ENCODE measurements at places on chromosomes 1 and 21.

GRCh38 chr1:171935664-171936063 lies 94.4 kb downstream of the DNM3 start:
- no peak for DNase-seq

DNA sequence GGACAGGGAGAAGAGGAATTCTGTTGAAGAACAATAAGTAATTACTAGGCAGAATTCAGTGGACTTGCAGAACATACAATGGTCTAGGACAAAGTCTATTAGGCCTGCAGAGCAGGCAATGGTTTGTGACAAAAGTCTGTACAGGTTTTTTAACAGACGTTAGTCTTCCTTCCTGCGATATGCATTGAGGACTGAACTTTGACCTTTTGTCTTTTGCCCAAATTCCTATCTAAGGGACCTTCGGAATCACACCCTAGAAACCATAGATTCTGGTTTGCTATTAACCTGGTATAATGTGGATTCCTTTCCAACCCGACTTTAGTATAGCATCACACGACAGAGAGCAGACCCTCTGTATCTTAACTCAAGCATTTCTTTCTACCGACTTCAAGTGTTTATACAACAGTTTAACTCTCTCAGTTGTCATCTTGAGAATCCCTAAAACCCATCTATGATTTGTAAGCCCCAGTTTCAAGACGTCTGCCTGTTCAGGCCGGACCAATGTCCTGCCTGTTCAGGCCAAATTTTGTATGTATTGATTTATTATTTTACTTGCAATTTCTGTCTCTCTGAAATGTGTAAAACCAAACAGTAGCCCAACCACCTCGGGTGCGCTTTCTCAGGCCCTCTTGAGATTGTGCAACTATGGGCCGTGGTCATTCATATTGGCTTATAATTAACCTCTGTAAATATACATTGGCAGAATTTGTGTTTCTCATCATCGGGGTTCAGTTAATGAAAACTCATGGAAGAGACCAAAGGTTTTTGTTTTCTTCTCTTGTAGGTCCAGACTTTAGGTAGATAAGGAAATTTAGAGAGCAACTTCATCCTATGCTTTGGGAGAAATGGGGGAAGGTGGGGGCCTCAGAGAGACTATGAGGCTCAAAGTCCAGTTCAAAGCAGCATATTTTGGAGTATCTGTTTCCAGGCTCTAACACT lies 76.9 kb upstream of the TNFSF18 start:
- no peak for DNase-seq

DNA sequence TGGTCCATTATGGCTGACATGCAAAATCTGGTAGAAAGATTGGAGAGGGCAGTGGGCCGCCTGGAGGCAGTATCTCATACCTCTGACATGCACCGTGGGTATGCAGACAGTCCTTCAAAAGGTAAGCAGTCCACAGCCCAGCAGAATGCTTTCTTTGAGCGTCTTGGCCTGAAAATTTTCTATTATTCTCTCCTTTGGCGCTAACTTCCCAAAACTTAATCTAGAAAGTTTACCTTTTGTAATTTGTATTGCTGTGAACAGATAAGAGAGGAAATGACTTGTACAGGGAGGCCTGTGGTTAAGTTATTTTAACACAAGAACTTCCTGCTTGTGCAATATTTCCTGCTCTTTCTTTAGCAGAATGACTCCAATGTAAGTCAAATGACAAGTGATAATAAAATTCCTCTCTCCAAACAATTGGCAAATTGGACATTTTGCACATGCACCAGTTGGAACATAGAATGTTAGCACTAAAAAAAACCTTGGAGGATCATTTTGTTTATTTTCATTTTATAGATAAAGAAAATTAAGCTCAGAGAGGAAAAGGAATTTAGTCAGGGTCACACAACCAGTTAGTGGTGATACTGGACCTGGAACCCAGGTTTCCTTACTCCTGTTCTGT lies 18.9 kb downstream of the CAP1 start:
- DNase-seq = no peak

- DNase-seq = no peak
These were observed 2.2 kb upstream of the USP24 start for GRCh38 chr1:55217226-55217986.

DNA sequence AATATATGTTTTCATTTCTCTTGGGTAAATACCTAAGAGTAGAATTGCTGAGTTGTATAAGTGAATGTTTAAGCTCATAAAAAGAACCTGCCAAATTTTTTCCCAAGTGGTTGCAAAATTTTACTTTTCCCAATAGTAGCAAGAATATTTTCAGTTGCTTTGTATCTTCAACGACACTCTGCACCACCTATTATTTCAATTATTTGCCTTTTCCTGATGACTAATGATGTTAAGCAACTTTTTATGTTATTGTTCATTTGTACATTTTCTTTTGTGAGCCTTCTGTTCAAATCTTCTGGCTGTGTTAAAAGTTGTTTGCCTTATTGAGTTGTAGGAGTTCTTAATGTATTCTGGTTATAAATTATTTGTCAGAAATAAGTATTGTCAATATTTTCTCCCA lies 299.1 kb upstream of the NRIP1 start:
- DNase-seq = no peak

- no peak for DNase-seq
These were observed 7.0 kb upstream of the CCT8 start for GRCh38 chr21:29080454-29080941.

- no peak for DNase-seq
These were observed 33.4 kb downstream of the SDC3 start for GRCh38 chr1:30875197-30875596.

DNA sequence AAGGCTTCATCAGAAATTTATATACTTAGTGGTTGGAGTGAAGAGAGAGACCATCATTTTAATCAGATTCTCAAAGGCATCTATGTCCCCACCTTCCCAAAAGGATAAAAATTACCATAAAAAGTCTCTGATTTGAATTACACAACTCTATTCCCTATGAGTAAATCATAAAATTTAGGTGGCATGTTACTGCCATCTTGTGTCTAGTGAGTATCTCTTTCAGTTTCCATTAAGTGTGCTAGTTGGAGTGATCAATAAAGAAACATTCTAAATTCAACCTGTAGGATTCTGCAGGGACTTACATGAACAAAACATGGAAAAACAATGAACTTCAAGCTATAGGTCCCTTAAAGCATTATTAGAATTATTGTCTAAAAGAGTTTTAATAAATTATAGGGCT lies 655.4 kb downstream of the LTN1 start:
- DNase-seq = peak; percentile 41

DNA sequence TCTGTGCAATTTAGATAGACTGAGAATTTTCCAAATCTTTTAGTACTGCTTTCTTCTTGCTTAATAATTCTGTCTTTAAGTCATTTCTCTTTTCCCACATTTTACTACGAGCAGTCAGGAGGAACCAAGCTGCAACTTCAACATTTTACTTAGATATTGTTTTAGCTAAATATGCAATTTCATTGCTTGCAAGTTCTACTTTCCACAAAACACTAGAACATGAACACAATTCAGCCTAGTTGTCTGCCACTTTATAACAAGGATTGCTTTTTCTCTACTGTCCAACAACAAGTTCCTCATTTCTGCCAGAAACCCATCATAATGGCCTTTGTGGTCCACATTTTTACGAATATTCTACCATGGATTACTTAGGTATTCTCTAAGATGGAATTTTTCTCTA lies 36.6 kb downstream of the SORT1 start:
- no peak for DNase-seq

DNA sequence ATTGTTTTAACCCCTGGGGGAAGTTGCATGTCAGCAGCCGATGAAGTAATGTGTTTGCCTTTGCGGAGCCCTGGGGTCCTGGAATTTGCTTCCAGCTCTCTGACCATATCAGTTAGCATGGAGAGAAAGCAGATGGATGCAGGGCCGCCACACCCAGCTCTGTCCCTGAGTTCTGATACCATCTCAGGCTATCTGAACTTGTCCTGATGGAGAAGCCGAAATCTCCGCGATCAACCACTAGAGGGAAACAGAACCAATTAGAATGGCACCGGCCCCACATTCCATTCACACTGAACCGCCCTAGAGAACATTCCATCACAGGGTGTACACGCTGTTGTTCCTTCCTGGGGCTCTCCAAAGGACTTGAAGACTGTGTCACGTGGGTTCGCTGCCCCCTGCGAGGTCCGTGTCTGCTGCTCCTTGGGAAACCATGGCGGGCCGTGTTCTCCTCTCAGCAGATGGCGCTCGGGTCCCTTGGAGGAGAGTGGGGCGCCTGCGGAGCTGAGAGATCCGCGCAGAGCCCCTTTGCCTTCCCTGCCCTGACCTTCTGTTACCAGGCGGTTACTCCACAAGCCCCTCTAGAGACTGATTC lies 75.4 kb downstream of the ABCA4 start:
- DNase-seq = peak; percentile 86

GRCh38 chr1:17776426-17776825 lies 21.3 kb downstream of the ACTL8 start:
- no peak for DNase-seq

DNA sequence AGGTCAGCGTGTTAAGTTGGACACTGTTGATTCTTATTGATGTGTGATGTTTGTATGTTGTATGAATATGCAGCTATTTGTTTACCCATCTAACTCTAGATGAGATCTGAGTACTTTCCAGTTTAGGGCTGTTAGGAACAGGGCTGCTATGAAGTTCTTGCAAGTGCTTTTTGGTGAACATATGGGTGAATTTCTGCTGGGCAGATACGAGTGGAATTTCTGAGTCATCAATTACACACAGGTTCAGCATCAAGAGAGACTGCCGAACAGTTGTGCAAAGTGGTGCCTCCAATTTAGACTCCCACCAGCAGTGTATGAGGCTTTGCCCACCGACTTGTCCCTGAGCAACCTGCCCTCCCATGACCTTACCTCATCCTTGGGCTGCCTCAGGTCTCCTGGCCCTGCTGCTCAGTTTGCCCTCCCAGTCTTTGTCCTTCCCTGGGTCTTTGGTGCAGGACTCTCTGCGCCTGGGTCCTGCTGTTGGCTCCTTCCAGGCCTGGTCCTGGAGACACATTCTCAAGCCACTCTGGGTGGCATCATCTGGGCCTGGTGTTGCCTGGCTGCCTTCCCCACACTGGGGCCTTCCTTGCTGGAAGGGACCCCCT lies 343.6 kb downstream of the PTPRU start:
- DNase-seq = peak; percentile 73

GRCh38 chr1:45979778-45980176 lies 152.7 kb downstream of the PIK3R3 start:
- no peak for DNase-seq

GRCh38 chr1:181949500-181949899 lies 112.0 kb downstream of the ZNF648 start:
- DNase-seq = no peak

DNA sequence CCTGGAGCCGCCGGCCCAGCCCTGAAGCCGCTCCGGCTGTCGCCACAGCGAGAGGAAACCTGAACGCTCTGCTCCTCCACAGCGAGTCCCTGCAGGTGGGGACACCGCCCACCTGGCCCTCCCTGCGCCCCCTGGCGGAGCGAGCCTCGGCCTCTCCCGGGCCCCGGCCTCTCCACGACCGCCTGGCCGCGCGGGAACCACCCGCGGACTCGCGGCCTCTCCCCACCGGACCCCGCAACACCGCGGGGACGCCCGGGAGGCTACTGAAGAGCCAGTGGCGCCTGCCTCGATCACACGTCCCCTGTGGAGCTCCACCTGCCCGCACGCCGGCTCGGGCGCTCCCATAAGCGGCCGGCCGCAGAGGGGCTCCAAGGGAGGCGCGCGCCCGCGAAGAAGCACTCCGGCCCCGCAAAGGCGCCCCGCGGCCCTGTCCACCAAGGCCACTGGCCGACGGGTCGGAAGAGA lies 109.6 kb downstream of the KCNN3 start:
- DNase-seq = no peak

GRCh38 chr21:40351006-40351405 lies 483.8 kb downstream of the PCP4 start:
- no peak for DNase-seq

GRCh38 chr1:183328371-183328770 lies 89.8 kb downstream of the NMNAT2 start:
- DNase-seq = no peak

GRCh38 chr1:164609089-164609488 lies 50.1 kb downstream of the PBX1 start:
- DNase-seq = no peak

- DNase-seq = peak; percentile 59
These were observed 10.7 kb downstream of the OPTC start for GRCh38 chr1:203504400-203505250.

DNA sequence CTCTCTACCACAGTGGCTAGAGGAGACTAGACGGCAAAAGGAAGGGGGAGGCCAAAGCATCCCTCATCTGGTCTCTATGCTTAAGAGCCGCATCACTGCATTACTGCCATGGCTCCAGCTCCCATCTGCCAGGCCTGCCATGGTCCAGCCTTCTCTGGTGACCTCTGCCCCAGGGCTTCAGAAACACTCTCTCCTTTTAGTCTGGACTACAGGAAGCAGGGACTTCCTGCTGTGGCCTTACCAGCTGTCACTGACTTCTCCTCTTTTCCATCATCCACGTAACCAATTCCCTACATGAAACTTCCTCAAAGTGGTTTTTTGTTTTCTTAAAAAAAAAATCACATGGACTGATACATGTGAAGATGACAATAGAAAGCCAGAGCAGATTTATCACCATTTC lies 323.1 kb upstream of the NFIA start:
- DNase-seq = no peak

GRCh38 chr1:54283635-54284385 lies 83.8 kb downstream of the MRPL37 start:
- DNase-seq = no peak

DNA sequence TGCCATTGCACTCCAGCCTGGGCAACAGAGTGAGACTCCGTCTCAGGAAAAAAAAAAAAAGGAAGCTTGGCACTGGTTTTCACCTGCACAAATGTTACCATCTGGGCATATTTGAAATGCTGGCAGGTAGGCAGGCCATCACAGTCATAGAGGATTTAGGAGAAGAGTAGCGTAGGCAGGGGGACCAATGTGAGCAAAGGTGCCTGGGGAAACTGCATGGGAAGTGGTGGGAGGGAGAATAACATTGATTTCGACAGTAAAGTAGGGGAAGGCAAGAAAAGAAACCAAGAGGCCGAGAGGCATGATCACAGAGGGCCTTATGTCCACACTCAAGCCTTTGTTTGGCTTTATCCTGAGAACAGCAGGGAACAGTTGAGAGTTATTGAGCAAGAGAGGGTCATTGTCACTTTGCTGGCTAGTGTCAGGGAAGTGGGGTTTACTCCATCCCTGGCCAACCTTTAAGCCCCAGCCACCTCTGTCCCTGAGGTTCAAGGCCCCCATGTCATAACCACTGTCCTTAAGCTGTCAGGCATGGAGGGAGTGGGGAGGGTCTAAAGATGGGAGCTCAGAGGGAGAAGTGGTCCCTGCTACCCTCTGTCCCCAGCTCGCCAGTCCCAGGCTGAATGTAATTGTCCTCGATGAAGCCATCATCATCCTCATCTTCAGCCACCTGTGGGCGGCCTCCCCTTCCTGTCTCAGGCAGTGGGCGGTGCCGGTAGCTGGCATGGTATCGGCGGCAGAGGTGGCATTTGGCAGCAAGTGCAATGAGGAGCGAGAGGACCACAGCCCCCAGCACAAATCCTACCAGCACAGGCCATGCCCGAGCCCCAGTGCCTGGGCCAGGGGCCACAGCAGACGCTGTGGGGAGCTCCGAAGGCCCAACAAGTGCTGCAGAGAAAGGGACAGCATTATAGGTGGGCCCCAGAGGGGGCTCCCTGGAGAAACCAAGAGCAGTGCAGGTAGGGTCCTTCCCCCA lies 2.9 kb downstream of the C1orf210 start:
- no peak for DNase-seq

- DNase-seq = no peak
These were observed 14.8 kb upstream of the PPM1J start for GRCh38 chr1:112729909-112730308.

Data from HFF-Myc (cell line).